ENCODE measurements at places on chromosomes 4 and X.

DNA sequence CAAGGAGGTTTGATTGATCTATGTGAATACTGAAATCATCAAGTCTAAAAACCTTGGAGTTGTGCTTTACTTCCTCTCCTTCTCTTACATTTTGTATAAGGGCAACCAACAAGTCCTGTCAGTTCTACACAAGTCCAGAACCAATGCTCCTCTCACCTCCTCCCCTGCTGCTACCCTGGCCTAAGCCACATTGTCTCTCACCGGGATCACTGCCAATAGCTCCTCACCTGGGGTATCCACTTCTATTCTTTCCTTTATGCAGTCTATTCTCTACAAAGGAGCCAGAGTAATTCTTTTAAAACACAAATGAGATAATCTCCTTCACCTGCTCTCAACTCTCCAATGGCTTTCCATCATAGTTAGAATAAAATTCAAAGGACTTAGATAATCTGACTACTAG lies 13.3 kb upstream of the ARHGEF6 start:
- DNase-seq = no peak

- no peak for DNase-seq
Observed at GRCh38 chr4:105560421-105560848, 8.0 kb downstream of the ARHGEF38 start.

DNA sequence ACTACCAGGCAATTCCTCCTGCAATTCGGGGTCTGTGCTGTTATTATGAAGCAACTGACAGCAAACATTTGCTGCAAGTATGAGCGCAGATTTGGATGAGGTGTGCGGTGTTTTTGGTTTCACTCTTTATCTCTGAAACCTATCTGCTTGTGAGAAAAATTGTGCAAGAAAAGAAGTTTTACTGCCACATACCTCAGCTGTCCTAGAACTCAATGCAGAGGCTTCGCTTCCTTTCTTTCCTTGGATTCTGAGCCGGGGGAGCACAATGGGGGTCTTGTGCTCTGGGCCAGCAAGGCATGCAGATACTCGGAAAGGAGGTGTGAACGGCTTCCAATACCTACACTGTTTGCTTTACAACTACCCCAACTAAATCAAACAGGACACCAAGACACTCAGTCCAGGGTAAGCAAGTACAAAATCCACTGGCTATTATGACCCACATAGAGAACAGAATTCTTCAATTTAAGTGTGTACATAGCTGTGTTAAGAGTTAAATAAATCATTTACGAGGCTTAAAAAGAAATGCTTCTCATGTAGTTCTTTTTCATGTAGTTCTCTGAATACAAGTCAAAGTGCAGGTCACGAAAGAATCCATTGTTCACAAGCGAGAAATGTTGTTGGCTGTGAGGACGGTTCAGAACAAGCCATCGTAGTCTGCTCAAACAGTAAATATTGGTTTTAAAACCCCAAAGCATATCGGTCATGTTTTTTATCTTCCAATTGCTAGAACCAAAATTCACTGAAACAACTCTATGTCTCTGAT lies 1.1 kb downstream of the SORBS2 start:
- DNase-seq = no peak

DNA sequence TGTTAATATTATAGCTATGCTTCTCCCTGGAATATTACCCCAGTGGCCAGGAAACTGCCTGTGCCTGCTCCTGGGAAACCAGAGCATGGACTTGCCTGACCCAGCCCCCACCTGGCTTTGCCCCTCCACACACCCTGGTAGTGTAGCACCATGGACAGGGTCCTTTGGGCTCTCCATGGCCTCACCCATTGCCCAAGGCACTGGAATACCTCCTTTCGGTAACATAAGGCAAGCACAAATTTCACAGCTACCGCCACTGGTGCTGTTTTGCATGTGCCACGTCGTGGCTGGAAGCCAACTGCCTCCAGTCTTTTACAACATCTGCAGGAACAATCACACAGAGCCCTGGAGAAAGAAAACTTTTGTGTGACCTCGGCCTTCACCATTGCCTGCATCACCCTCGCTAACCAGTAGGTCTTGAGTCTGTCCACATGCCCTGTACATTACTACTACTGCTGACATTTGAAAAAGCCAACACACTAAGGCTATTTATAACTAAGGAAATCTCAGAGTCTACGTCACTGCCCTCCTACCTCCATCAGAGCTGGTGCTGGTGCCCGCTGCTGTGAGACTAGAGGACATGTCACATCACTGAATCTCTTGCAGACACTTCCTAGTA lies 47.7 kb downstream of the HPGD start:
- no peak for DNase-seq

GRCh38 chr4:184417802-184418511 lies 56.4 kb downstream of the IRF2 start:
- peak; percentile 59 for DNase-seq

GRCh38 chr4:145865274-145865941 lies 73.2 kb downstream of the ZNF827 start:
- no peak for DNase-seq

GRCh38 chr4:139175646-139176301 lies 1.2 kb downstream of the ELF2 start:
- DNase-seq = no peak

- no peak for DNase-seq
Observed at GRCh38 chr4:120682981-120683380, 239.5 kb downstream of the PRDM5 start.

DNA sequence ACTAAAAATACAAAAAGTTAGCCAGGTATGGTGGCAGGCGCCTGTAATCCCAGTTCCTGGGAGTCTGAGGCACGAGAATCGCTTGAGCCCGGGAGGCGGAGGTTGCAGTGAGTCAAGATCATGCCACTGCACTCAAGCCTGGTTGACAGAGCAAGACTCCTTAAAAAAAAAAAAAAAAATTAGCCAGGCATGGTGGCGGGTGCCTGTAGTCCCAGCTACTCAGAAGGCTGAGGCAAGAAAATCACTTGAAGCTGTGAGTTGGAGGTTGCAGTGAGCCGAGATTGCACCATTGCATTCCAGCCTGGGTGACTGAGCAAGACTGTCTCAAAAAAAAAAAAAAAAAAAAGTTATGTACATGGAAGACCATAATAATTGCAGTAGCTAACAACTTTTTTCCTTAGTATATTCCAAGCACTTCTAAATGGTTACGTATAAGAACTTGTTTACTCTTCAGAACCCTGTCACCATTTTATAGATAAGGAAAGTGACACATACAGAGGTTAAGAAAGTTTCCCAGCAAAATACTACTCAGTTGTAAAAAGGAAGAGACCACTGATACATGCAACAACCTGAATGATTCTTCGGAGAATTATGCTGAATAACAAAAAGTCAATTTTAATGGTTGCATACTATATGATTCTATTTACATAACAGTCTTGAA lies 24.5 kb downstream of the RUFY3 start:
- no peak for DNase-seq

DNA sequence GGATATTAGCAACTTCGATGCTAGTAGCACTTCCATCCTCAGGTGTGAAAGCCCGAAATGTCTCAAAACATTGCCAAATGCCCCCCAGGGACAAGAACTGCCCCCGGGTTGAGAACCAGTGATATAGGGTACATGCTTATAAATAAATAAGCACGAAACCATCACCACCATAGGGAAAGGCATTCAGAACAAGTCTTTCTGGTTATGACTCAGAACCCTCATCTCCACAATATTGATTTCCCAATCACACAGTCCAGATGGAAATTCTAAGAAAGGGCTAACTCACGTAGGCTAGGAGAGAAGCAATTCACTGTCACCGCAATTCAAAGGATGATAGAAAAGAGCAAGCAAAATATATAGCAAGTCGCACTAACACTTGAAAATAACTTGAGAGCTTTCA lies 84.8 kb downstream of the ANOS1 start:
- DNase-seq = no peak

DNA sequence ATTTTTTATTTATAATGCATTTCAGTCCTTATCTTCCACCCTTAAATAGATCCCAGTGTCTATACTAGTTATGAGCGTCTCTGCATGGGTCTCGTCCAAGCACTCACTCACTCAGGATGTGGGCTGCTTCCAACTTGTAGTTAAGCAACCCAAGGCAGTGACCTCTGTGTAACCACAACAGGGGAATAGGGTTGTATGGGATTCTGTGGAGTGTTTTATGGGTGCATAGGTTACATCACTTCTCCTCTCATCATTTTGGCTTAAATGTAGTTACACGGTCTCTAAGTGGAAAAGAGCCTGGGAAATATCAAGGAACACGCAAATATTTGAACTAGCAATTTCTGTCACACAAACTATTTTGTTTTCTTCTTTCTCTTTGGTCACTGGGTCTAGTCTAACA lies 931.0 kb downstream of the STIM2 start:
- no peak for DNase-seq

DNA sequence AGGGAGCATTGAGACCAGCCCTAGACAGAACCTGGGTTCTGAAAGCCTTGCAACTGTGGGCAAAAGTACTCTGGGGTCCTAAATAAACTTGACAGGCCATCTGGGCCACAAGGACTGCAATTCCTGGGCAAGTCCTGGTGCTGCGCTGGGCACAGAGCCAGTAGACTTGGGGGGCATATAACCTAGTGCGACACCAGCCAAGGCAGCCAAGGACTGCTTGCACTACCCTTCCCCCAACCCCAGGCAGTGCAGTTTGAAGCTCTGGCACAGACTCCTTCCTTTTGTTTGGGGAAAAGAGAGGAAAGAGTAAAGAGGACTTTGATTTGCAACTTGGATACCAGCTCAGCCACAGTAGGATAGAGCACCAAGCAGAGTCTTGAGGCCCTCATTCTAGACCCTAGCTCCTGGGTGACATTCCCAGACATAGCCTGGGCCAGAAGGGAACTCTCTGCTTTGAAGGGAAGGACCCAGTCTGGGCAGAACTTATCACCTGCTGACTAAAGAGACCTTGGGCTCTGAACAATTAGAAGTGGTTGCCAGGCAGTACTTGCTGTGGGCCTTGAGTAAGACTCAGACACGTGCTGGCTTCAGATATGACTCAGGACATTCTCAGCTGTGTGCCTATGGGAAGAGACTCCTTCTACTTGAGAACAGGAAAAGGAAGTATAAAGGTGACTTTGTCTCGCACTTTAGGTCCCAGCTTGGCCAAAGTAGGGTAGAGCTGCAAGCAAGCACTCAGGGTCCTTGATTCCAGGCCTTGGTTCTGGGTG lies 522.8 kb downstream of the GLUD2 start:
- DNase-seq = no peak

DNA sequence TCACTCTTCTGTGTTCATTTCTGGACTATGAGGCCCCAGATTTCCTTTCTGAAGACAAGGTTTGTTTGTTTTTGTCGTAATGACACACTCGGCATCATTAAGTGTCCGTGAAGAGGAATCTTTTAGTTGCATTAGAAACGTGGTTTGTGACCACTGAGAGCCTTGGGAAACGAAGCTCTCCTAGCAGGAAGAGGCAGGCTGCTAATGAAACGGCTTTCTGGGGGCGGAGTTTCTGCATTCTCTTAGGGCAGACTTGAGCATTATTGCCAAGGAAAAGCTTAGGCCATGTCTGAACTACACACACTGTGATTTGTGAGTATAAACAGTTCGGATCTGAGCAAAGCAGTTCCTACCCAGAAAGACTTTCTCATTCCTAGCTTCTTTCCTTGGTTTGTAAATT lies 64.0 kb downstream of the SOX3 start:
- DNase-seq = no peak
